Occipital lobe (tissue), 3 donors: ENCODE measurements at places on chromosomes 1 and 21. TPM values are rescaled to one million over a fixed set of nuclear protein-coding genes. Genes with fewer than 3 reads are reported as not detected.

The SPATA17 gene
- 4.7 TPM for total RNA-seq

The GPR61 gene
- 5.3 TPM for total RNA-seq

The TTC22 gene
- 0.16 TPM for total RNA-seq

The NPHP4 gene
- 8.6 TPM for total RNA-seq

The KCNT2 gene
- 50.1 TPM for total RNA-seq

The ITGB2 gene
- 9.2 TPM for total RNA-seq

The LAMB3 gene
- 1.7 TPM for total RNA-seq

The FLG2 gene
- total RNA-seq: not detected

The RXFP4 gene
- not detected for total RNA-seq

The RAD54L gene
- total RNA-seq: 1.1 TPM

The CELA2B gene
- total RNA-seq: not detected

The S100B gene
- 6.9 TPM for total RNA-seq

The TMIGD3 gene
- 2.0 TPM for total RNA-seq

The FMO4 gene
- 1.9 TPM for total RNA-seq

The OR11L1 gene
- total RNA-seq: not detected

The NEGR1 gene
- 40.9 TPM for total RNA-seq

The BACE2 gene
- 8.6 TPM for total RNA-seq

The SLC35F3 gene
- total RNA-seq: 0.78 TPM

The ERG gene
- 1.2 TPM for total RNA-seq

The PAX7 gene
- not detected for total RNA-seq

The LIPI gene
- not detected for total RNA-seq

The SPATA46 gene
- total RNA-seq: not detected

The C1orf87 gene
- 0.31 TPM for total RNA-seq

The GBP5 gene
- total RNA-seq: 1.6 TPM

The CA6 gene
- total RNA-seq: not detected

The PUSL1 gene
- 8.0 TPM for total RNA-seq

The NPHS2 gene
- not detected for total RNA-seq

The SLC5A9 gene
- total RNA-seq: not detected

The RASAL2 gene
- total RNA-seq: 41.8 TPM

The RSPO1 gene
- not detected for total RNA-seq

The CRABP2 gene
- total RNA-seq: 3.1 TPM

The NGF gene
- 0.78 TPM for total RNA-seq

The EPS8L3 gene
- total RNA-seq: not detected

The OVAAL gene
- total RNA-seq: not detected

The NEK2 gene
- total RNA-seq: 3.3 TPM

The JAM2 gene
- total RNA-seq: 22.3 TPM

The LINGO4 gene
- not detected for total RNA-seq

The FAM78B gene
- total RNA-seq: 5.1 TPM

The NCMAP gene
- under 0.01 TPM for total RNA-seq

The COL16A1 gene
- total RNA-seq: 5.8 TPM

The SH2D1B gene
- total RNA-seq: not detected

The TCHH gene
- total RNA-seq: not detected
